ENCODE measurements at places on chromosomes 5 and 9.

DNA sequence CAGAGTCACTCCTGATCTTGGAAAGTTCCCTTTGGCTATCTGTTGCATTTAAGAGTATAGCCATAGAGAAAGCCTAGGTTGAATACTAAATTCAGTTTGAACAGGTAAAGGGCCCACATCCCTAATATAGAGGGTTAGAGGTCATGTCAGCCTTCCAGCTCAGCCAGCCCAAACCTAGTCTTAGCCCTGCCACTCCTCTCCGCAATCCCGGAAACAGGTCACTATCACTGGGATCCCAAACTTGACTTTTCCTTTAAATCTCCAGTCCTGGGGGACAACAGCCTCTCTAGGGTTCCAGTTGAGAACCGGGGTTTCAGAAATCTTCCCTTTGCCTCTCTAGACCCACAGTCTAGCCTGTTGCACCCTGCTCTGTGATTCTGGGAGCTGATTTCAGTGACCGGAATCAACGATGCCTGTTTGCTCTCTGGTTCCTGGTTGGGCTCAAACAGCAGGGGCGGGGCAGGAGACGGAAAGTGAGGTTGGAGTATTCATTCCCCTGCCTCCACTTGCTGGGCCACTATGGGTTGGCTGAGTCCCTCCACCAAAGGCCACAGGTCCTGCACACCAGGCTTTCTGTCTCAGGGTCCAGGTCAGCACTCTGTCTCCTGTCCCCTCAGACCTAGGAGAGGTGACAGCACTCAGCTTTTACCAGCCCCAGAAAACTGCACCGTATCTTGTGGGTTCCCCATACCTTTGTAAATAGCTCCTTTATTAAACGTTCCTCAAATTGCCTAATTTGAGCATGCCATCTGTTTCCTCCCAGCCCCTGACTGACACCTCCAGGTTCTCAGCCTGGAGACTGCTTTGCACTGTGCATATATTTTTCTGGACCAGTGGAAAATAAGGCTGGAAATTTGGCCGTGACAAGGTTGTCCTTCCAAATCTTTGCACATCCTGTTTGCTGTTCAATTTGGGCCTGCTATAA lies 23.8 kb upstream of the CPEB4 start:
- no peak for DNase-seq

- DNase-seq, result no peak
Measured at GRCh38 chr5:82692826-82693225, 384.4 kb downstream of the TMEM167A start.

DNA sequence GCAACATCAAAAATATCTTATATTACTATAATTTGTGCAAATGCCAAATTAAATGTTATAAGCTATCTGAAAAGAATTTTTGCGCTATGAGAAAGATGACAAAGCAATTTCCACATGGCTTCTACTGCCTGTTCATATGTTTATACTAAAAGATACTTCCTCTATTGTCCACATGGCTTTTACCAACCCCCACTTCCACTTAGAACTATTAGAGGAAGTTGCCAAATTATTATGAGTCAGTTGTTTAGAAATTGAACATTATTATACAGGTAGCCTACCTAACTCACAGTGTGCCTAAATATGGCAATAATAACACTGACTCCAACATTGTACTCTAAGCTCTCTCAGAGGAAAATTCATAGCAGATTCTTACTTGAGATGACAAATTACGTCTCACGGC lies 37.6 kb upstream of the SLC27A6 start:
- DNase-seq, result no peak

DNA sequence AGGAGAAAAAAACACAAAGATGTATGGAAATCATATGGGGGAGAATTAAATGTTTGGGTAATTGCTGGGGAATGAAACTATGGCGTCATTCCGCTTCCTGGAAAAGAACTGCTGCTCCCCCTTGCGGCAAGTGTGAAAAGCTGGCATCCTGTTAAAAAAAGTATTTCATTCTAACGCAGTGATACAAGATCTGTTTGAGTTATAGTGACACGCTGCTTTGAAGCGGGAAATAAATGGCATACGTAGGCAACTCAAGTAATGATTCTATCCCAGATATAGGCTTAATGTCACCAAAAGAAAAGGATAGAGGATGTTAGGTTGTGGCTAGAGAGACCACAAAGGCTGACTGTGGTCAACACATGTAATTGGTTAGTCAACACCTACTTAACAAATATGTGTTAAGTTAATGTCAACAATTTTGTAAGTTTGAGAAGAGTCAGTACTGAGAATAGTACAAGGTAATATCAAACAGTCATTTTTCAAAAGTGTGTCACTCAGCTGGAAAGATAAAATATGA lies 70.2 kb upstream of the ALDH1A1 start:
- DNase-seq, result no peak

- DNase-seq, result no peak
Measured at GRCh38 chr9:134349936-134350335, 23.7 kb downstream of the RXRA start.

- no peak for DNase-seq
Measured at GRCh38 chr9:131404581-131404980, 10.7 kb downstream of the PRRC2B start.

- DNase-seq, result no peak
Measured at GRCh38 chr9:78171651-78172050, 64.2 kb upstream of the CEP78 start.

- DNase-seq, result no peak
Measured at GRCh38 chr5:139726248-139726647, 69.4 kb upstream of the PSD2 start.

DNA sequence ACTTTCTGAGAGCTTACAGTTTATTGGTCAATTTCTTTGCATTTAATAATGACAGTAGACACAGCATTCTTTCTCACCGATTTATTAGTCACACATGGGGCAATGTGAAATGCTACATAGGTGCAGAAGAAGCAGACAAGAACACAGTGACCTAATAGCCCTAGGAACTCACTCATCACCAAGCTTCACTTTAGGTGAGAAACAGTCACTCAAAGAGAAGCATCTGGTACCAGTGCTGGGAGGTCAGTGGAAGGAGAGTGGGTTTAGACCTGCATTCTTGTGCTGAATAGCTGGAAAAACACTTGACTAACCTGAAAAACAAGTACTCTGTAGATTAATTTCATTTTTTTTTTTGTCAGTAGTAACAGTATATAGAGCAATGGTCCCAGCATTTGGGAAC lies 179.6 kb downstream of the GRIA1 start:
- no peak for DNase-seq

DNA sequence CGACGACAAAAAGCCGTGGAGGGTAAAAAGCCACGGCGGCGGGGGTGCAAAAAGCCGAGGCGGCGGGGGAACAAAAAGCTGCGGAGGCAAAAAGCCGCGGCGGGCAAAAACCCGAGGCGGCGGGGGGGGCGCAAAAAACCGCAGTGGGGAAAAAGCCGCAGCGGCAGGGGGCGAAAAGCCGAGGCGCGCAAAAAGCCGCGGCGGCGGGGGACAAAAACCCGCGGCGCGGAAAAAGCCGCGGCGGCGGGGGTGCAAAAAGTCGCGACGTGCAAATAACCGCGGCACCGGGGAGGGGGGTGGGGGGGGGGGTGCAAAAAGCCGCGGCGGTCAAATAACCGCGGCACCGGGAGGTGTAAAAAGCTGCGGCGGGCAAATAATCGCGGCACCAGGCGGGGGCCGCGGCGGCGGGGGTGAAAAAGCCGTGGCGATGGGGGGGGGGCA lies 511.5 kb downstream of the FOXD4L5 start:
- DNase-seq, result no peak

DNA sequence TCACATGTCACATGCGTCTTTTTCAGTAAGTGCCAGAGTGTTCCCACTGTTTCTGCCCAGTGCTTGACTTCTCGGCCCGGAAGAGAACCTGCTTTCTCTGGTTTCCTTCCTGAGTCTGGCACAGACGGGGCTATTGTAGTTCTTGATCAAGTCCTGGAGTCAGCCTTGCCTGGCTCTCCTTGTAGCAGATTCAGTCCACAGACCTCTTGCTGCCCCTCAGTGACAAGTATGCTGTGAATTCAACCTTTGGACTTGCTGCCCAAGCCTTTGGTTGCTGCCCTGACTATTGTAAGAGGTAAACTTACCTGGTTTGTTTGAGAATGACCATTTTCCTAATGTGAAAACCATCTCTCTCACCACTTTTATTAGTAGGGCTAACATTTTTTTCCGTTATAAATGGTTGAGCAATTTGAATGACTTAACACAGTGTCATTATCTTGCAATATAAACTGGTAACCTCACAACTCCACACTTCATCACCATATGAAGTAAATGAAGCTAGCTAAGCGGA lies 24.7 kb downstream of the ZBTB34 start:
- no peak for DNase-seq

- no peak for DNase-seq
Measured at GRCh38 chr5:41649659-41650058, 139.3 kb upstream of the PLCXD3 start.

GRCh38 chr9:111029260-111029659 lies 9.0 kb downstream of the LPAR1 start:
- DNase-seq, result no peak

- no peak for DNase-seq
Measured at GRCh38 chr5:91978221-91978882, 595.2 kb upstream of the ARRDC3 start.

DNA sequence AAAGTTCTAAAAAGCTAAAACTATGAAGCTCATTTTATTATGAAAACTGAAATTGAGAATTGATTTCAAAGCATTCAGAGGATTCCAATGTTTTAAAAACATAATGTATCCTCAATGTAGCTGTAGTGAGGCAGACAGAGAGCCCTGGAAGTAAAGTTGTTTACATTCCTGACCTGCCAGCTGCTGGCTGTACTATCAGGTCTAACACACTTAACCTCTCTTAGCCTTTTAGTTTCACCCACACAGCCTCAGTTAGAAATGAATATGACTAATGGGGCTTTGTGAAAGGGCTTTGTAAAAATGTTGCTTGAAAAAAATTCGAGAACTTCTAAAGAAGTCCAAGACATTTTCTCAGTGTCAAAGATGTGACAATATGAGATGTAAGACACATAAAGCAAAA lies 122.6 kb downstream of the FBXL17 start:
- DNase-seq, result no peak

- DNase-seq, result no peak
Measured at GRCh38 chr9:132743931-132744479, 73.7 kb downstream of the GTF3C4 start.

GRCh38 chr9:106880081-106880480 lies 17.1 kb downstream of the ZNF462 start:
- no peak for DNase-seq

GRCh38 chr9:101220341-101220740 lies 164.5 kb downstream of the BAAT start:
- DNase-seq, result no peak

- DNase-seq, result no peak
Measured at GRCh38 chr5:76790632-76791290, 28.1 kb upstream of the F2RL1 start.

GRCh38 chr9:33162721-33163311 lies 4.3 kb downstream of the B4GALT1 start:
- DNase-seq, result no peak

- no peak for DNase-seq
Measured at GRCh38 chr5:131682826-131683225, 47.8 kb upstream of the RAPGEF6 start.

DNA sequence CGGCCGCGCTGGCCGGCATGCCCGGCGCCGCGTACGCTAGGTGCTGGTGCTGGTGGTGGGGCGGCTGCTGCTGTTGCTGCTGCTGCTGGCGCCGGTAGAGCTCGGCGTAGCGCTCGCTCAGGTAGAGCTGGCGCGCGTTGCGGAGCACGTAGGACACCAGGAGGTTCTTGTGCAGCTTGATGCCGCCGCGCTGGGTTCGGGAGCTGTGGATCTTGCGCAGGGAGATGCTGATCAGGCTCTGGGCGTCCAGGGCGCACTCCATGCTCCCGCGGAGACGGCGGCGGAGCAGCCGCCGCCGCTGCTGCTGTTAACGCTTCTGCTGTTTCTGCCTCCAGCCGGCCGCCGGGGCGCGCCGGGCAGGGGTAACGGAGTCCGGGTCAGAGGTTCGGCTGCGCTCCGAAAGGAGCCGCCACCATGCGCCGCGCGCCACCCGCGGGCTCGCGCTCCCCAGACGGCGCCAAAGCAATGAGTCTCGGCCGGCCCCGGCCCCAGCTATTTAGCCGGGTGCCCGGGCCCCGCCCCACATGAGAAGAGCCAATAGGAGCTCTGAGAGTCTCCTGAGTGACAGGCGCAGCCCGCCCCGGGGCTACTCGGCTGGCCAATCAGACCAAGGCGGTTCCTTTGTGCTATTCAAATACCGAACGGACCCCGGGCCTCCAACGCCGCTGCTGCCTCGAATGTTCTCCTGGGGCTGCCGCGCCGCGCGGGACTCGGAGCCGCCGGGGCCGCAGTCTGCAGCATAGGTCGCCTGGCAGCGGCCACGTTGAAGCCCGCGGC lies at the start of gene IER5L:
Gene IER5L (minus strand): TSS at position 471 of the 777 bp plus-strand sequence. CDS start 209 bp downstream, at position 262.
- DNase-seq, result peak; percentile 81

DNA sequence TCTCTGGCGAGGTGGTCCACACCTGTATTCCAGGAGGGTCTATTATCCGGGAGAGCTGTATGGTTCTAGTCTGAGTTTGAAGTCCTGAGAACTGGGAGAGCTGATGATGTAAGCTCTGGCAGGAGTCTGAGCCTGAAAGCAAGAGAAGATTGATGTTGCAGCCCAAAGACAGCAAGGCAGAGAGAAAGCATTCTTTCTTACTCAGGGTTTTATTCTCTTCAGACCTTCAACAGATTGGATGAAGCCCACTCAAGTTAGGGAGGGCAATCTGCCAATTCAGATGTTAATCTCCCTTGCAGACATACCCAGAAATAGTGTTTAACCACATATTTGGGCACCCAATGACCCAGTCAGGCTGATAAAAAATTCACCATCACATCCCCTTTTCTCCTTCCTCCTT lies 159.1 kb downstream of the CCDC171 start:
- no peak for DNase-seq

DNA sequence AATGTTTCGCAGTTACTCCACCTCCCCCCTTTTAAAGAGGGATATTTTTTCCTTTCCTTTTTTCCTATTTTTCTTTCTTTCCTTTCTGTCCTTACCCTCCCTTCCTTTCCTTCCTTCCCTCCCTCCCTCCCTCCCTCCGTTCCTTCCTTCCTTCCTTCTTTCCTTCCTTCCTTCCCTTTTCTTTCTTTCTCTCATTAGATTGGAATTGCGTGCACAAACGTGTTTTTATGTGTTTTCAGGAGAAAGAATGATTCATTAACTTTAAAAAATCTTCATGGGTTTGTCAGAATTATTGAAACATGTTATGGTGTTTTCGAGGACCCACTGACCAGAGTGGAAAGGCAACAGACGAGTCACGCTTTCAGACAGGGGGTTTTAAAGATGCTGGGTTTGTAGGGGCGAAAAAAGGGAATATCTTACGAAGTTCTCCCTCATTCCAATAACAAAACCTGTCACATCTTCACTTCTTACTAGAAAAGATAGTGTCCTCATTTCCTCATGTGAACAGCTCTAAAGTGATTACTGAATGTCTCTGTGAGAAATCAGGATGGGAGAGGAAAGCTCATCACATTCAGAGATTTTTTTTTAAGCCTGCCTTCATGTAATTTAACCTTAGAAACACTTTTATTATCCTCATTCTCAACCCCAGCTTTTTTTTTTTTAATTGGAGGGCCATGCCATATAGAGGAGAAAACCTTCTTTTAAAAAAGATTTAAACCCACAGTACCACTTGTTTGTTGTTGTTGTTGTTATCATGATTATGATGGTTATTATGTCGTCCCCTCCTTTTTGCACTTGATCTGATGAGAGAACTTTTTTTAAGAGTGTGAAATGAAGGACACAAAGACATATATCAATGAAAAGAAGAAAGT lies 21.9 kb downstream of the NR2F1 start:
- no peak for DNase-seq

- no peak for DNase-seq
Measured at GRCh38 chr9:134353539-134353938, 27.3 kb downstream of the RXRA start.

GRCh38 chr5:25362799-25363198 lies 718.0 kb upstream of the CDH10 start:
- no peak for DNase-seq
